Type B pancreatic cell (in vitro differentiated cells): ENCODE measurements at places on chromosomes 5 and 9.

DNA sequence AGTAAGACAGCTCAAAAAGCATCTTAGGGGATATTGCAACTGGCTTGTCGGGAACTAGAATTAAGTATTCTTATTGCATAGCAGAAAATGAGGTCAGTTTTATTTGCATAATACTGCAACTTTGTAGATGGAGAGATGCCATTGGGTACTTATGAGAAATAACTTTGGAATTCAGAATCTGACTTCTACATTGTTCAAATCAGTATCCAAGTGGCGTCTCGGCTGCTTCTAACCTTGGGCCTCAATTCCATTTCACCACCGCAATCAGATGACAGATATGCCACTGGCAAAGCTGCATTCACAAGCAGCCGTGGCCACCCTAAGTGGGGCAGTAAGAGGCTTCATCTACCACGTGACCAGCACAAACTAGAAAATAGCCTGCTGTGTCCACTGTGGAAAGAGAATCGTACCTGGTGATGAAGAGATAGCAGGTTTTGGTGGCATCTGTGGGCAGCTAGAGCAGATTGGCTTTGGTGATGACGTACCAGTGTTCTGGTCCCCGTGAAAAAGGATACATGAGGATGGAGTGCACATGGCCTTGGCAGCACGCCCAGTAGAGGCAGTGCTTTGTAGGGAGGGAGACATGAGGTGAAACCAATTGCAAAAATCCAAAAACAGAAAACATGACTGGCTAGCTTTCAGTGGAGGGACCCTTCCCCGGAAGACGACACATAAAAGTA is 116.6 kb downstream of the KLHL3 start:
- no peak for DNase-seq

DNA sequence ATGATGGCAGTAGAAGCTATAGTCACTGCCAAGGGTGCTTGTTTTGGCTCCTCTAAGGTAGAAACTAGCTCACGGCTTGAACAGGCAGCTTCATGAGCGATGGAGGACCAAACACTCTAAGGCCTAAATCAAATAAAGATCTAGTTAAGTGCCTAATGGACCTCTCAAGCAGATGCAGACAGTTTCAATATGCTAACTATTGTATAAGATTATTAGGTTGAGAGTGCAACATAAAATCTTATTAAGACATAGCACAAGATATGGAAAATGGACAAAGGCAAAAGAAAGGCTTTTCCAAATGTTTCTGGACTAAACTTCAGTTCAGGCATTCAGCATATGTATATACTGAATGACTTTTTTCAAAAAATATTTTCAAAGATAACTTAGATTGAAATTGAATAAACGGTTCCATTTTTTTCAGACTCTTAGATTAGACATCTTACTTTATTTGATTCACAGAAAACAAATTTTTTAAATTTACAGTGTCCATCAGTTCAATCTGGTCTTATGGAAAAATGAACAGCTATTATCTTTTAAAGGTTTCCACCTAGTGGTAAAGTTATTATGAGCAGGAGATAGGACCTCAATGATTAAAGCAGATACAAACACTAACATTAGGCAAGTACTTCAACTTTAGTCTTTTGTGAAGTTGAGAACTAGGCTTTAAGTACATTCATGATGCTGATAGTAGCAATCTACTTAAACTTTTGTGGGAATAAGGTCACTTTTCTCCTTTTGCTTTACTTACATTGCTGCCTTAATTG is 1167.7 kb downstream of the MAT2B start:
- DNase-seq, result no peak

DNA sequence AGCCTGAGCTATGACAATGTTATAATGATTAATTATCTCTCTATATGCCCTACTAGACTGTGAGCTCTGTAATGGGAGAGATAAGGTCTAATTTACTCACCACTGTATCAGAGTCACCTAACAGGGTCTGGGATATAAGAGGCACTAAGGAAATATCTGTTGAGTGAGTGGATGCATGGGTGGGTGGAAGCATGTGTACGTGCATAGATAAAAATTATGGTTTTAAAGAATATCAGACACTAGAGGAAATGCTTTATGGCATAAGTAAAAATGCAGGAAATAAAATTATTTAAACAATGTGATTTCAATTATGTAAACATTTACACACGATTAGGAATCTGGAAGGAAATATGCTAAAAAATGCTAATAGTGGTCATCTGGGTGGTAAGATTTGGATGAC is 137.8 kb downstream of the SPOCK1 start:
- DNase-seq, result no peak

- DNase-seq, result no peak
These were observed 407.0 kb upstream of the GRAMD2B start for GRCh38 chr5:126016256-126016655.

- no peak for DNase-seq
These were observed 13.1 kb upstream of the CTSL start for GRCh38 chr9:87712801-87713277.

GRCh38 chr9:94139672-94140417 is 55.6 kb downstream of the PTPDC1 start:
- peak; percentile 59 for DNase-seq

DNA sequence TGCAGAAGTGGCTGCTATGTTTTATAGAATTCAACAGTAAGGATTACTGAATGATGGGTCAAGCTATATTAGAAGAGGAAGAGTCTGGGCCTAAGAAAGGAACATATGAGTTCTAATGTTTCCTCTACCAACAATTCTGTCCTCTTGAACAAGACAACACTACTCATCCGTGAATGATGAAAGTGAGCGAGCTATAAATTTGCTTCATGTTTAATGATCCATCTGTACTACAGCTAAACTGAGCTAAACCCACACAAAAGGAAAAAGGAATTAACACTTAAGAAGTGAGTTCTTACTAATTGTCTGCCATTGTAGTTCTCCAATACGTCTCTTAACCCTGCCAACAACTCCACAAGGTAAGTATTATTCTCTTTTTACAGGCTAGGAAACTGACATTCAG is 204.4 kb downstream of the GLIS3 start:
- DNase-seq, result no peak

DNA sequence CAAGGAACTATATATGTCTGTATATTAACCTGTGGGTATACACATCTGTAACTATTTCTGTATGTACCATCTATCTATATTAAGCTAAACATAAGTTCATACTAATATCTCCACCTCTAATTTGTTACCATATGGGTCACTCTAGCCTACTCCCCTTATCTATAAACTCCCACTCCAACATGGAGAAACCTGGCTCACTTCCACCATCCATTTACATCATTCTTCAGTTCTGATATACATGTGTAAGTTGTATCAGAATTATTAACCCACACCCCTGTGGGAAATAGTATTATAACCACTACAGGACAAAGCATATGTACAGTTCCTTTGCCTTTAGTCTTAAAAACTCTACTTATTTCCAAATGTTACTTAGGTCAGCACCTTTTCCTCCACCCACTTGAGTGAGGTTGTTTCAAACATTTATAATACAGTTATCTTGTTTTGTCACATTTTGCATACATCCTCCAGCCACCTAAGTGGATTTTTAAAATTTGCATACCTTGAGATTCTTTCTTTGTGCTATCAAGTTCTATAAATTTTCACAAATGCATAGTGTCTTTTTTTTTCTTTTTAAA is 10.6 kb downstream of the NDFIP1 start:
- no peak for DNase-seq

DNA sequence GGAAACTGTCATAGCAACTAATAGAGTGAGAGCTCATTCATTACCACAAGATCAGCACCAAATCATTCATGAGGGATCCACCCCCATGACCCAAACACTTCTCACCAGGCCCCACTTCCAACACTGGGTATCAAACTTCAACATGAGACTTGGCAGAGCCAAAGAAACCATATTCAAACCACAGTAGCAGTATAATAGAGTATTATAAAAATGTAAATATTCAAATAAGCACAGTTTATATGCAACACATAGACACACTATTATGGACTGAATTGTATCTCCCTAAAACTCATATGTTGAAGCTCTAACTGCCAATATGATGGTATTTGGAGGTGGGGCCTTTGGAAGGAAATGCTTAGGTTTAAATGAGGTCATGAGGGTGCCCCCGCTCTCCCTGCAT is 240.5 kb downstream of the CWC27 start:
- DNase-seq, result no peak

- DNase-seq, result no peak
These were observed 58.8 kb upstream of the IGFBPL1 start for GRCh38 chr9:38482918-38483592.

GRCh38 chr5:16909464-16909863 is 26.6 kb downstream of the MYO10 start:
- DNase-seq, result no peak

DNA sequence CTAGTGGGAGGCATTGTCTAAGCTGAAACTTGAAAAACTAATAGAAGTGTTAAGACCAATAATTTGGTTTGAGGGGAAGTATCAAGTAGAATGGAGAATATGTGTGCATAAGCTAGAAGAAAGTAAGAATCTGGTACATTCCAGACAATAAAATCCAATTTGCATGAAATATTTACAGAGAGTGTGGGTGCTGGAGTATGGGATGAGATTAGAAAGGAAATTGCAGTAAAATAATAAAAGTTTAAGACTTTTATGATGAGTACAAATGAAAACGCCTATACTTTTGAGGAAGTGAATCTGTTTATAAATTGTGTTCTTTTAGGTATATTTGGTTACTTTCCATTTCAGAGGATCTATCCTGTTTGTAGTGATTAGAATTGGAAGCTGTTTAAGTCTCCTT is 165.4 kb upstream of the TNC start:
- DNase-seq, result no peak

GRCh38 chr5:6687505-6687904 is 25.7 kb upstream of the TENT4A start:
- DNase-seq, result peak; percentile 42

DNA sequence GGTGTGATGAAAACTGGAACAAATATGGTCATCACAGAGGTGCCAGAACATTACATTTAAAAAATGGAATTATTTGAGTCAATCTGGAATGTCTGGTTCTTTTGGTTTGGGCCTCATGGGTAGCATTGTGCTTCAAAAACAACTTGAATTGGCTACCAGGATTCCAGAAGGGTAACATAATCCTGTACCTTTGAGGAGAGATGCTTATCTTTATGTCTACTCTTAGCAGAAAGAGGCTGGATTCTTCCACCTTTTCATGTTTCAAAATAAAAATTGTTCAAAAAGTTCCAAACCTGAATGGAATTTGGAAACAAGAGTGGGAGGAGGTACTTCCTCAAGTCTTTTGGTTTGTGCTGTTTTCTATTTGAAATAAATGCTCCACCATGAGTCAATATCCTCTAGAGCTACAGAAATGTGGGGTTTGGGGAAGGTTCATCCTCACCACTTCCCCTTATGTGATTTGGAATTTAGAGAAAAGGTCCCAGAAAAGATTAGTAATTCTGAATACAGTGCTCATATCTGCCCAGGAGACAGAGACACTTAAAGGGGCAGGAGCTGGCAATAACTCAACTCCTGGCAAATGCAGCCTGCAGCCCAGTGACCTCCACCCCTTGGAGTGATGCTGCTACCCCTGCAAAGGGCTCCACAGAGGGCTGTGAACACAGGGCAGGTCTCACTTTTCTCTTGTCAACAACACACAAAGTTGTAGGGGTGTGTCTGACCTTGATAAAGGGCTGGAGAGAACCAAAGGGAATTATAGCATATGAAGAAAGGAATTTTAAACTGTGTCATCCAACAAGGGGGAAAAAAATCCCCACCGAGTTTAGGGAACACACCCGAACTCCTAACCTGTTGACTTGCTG is 272.8 kb downstream of the CWC27 start:
- DNase-seq, result no peak

DNA sequence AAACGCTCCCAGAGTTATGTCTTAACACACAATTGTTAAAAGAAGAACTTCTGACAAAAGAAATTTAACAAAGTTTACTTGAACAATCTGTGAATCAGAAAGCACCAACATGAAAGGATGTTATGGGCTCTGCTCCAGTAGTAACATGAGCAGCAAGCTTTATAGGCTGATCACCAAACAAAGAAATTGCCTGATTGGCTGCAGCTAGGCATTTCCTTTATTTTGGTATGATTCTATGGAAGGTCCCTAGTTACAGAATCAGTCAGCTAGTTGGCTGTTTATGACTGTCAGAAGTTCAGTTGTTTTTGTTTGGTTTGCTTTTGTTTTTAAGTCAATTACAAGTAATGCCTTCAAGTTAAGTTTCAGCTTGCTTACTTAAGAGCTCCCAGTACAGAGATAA is 102.4 kb upstream of the SMC2 start:
- no peak for DNase-seq

DNA sequence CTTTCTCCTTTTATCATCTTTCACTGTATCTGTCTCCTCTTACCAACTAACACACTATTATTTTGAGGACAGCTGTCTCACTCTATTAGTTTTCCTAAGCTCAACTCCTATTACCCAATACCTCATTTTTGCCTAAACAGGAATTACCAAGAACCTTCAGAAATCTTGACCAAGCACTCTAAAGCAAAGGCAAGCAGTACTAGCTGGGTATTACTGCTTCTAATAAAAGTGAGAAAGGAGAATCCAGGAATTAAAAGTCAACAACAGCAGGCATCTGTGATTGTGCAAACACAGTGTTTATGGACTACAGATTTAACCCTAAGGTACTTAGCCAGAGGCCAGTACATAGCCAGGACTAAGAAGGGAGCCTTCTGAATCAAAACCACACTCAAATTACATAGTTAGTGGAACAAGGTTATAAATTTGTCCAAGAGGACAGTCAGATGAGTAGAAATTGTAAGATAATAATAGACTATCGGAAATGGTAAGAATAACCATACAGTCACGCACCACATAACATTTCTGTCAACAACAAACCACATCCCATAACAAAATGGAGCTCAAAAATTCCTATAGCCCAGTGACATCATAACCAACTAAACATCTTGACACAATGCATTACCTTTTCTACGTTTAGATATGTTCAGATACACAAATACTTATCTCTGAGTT is 8.3 kb downstream of the RFX3 start:
- DNase-seq, result no peak

GRCh38 chr9:6356441-6356840 is 28.3 kb downstream of the TPD52L3 start:
- no peak for DNase-seq

DNA sequence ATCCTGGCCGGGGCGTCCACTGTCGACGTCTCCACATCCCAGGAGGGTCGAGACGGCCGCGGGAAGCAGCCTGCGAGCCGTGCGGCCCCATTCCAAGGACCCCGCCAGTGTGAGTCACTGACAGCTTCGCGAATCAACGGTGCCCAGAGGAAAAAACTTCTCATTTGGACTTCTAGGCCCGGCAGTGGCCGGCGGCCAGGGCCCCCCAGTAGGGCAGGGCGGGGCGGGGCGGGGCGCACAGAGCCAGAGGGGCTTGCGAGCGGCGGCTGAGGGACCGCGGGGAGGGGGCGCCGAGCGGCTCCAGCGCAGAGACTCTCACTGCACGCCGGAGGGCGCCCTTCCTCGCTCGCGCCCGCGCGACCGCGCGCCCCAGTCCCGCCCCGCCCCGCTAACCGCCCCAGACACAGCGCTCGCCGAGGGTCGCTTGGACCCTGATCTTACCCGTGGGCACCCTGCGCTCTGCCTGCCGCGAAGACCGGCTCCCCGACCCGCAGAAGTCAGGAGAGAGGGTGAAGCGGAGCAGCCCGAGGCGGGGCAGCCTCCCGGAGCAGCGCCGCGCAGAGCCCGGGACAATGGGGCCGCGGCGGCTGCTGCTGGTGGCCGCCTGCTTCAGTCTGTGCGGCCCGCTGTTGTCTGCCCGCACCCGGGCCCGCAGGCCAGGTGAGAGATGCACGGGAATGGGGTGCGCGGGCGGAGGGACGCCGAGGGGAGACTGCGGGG is at the start of gene F2R:
TSS of gene F2R (plus strand) at position 391 of the 720 bp plus-strand sequence. CDS start at position 573, 182 bp downstream.
- DNase-seq, result peak; percentile 80

- DNase-seq, result no peak
These were observed 293.1 kb upstream of the BRINP1 start for GRCh38 chr9:119662329-119662728.

- DNase-seq, result peak; percentile 88
These were observed 2.9 kb upstream of the FOXD1 start for GRCh38 chr5:73451224-73452130.
